ENCODE measurements at places on chromosomes 12 and 14.

DNA sequence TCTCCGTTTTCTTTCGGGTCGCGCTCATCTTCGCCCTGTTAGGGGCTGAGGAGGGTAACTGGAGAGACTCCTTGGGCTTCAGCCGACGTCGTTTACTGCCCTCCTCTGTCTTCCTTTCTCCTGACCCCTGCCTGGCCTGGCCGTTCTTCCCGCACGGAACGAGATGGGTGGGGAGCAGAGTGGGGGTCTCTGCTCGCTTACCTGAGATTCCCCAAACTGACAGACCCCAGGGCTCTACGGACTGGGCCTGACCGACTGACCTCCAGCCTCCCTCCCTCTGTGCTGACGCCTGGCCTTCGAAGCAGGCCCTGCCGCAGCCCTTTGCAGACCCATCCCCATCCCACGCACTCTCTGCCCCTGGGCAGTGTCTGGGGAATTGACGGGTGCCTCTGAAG, 439 bp downstream of the GOLGA5 start:
- peak overlapping the region; percentile 91 for H3K27ac ChIP-seq
- DNase-seq = no peak
- peaks cover 3% of the 10 kb centered on the region for H3K36me3 ChIP-seq
- H3K4me3 ChIP-seq = peak overlapping the region; percentile 94
- no peaks in the 10 kb centered on the region for H3K27me3 ChIP-seq

DNA sequence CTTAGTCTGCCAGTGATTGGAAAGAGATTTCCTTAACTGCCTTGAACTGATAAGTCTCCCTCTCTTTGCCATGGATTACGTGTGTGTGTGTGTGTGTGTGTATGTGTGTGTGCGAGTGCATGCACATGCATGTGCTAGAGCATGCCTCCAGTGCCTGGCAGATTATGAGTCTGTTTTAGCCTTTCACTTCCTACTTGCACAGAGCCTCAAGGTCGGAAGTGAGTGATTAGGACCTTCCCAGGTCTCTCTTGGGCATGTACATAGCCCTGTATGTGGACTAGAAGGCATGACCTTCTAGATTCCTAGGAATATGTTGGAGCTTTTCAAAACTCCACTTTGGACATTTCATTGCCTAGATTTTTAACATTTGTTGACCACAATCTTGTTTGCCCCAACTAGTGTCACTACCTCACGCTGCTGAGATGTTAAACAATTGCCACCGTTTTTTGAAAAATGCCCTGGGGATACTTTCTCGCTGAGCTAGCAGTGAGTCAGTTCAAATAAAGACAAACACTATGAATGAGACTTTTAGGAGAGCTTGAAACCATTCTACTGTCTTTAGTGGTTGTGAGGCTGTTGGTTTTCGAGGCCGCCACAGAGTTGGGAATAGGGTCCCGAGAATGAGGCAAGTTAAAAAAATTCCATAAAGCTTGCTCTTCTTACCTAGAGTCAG, 28.2 kb downstream of the KIAA0586 start:
- H3K27me3 ChIP-seq = no peaks in the 10 kb centered on the region
- DNase-seq = no peak
- H3K4me3 ChIP-seq = no peak overlapping the region
- H3K27ac ChIP-seq = peak overlapping the region; percentile 22
- peaks cover 2% of the 10 kb centered on the region for H3K36me3 ChIP-seq

GRCh38 chr14:74401504-74402241, 24.3 kb downstream of the SYNDIG1L start:
- H3K27ac ChIP-seq = peak overlapping the region; percentile 56
- no peaks in the 10 kb centered on the region for H3K36me3 ChIP-seq
- H3K27me3 ChIP-seq = no peaks in the 10 kb centered on the region
- no peak for DNase-seq
- peaks cover 23% of the 10 kb centered on the region for H3K4me1 ChIP-seq
- H3K4me3 ChIP-seq = no peak overlapping the region

DNA sequence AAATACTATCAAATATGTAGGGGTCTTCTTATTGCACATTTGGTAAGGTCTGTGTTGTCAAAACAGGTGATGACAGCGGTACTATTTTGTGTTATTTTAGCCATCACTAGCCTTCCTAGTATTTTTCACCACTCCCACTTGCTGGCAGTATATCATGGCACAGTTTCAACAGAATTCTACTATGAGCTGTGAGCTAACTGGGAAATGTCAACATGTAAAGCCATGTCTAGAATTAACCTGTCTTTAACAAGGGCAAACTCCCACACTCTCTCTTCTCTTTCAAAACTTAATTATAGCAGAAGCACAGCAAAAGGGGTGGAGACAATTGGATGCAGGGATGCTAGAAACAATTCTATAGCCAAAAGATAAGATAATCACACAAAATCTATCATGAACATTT, 253.4 kb downstream of the PAX9 start:
- no peak overlapping the region for H3K27ac ChIP-seq
- H3K4me3 ChIP-seq = no peak overlapping the region
- no peaks in the 10 kb centered on the region for H3K4me1 ChIP-seq
- no peaks in the 10 kb centered on the region for H3K36me3 ChIP-seq

GRCh38 chr12:110102255-110102654, 21.9 kb upstream of the IFT81 start:
- no peak overlapping the region for H3K4me3 ChIP-seq
- H3K27me3 ChIP-seq = no peaks in the 10 kb centered on the region
- DNase-seq = peak; percentile 22
- H3K4me1 ChIP-seq = no peaks in the 10 kb centered on the region
- no peak overlapping the region for H3K27ac ChIP-seq

GRCh38 chr14:69648480-69649451, 37.4 kb downstream of the SUSD6 start:
- DNase-seq = no peak
- no peaks in the 10 kb centered on the region for H3K27me3 ChIP-seq
- H3K36me3 ChIP-seq = no peaks in the 10 kb centered on the region
- H3K4me3 ChIP-seq = no peak overlapping the region
- H3K4me1 ChIP-seq = peaks cover 82% of the 10 kb centered on the region

- H3K27ac ChIP-seq = no peak overlapping the region
- H3K4me3 ChIP-seq = no peak overlapping the region
- no peaks in the 10 kb centered on the region for H3K27me3 ChIP-seq
- H3K4me1 ChIP-seq = no peaks in the 10 kb centered on the region
- no peaks in the 10 kb centered on the region for H3K36me3 ChIP-seq
Observed at GRCh38 chr12:60501124-60501729, 905.4 kb downstream of the SLC16A7 start.

- H3K36me3 ChIP-seq = no peaks in the 10 kb centered on the region
- DNase-seq = no peak
- no peaks in the 10 kb centered on the region for H3K4me1 ChIP-seq
- no peak overlapping the region for H3K27ac ChIP-seq
- no peak overlapping the region for H3K4me3 ChIP-seq
Observed at GRCh38 chr14:94043756-94044475, 17.8 kb downstream of the OTUB2 start.

DNA sequence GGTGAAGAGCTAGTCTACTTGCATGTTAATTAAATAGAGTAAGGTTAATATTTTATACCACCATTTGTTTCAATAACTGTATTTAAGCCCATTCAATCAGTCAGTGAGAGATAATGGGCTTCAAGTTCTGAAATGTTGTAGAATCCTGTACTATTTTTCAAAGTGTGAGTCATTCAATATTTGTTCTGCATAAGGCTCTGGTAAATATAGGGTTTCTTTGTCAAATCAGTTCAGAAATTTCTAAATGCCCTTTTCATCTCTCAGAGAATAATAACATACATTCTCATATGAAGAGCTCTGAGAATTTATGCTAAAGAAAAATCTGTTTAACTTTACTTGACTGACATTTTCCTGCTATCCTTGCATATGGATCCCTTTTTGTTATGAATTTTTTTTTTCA, 493.3 kb downstream of the TMTC2 start:
- no peak overlapping the region for H3K4me3 ChIP-seq
- H3K27ac ChIP-seq = no peak overlapping the region
- H3K36me3 ChIP-seq = no peaks in the 10 kb centered on the region
- H3K4me1 ChIP-seq = no peaks in the 10 kb centered on the region
- no peaks in the 10 kb centered on the region for H3K27me3 ChIP-seq
- DNase-seq = no peak

DNA sequence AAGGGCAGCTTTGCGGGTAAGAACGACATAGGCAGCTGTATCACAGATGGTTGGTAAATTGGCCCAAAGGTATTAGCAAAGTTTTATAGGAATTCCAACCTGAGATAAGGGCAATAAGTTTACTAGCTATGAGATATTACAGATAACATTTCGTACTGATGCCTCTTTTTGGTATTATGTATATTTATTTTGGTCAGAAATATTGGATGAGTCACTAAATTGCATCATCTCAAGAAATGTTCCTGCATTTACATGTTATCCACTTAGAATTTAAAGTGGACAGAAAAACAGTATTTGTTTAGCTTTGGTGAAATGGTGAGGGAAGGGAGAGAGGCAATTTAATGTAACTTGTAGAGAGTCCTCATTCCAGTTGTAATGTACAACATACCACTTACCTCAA, 65.1 kb upstream of the PZP start:
- H3K27me3 ChIP-seq = no peaks in the 10 kb centered on the region
- DNase-seq = no peak
- no peaks in the 10 kb centered on the region for H3K4me1 ChIP-seq
- no peak overlapping the region for H3K27ac ChIP-seq
- no peaks in the 10 kb centered on the region for H3K36me3 ChIP-seq

DNA sequence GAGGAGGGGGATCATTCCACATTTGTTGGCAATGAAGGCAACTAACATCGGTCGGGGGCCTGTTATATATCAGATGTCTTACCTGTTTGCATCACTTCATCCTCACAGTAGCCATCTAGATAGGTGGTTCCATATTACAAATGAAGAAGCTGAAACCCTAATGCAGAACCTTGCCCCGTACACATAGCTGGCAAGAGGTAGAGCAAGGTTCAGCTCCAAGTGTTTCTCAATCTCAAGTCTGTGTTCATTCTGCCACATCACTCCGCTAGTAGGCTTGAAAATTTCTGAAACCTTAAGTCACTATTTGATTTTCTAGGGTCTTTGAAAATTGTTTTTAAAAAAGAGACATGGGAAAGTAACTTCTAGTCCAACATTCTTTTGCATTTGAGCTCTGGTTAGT, 17.0 kb downstream of the AVPR1A start:
- no peaks in the 10 kb centered on the region for H3K36me3 ChIP-seq
- H3K27ac ChIP-seq = no peak overlapping the region
- DNase-seq = no peak

DNA sequence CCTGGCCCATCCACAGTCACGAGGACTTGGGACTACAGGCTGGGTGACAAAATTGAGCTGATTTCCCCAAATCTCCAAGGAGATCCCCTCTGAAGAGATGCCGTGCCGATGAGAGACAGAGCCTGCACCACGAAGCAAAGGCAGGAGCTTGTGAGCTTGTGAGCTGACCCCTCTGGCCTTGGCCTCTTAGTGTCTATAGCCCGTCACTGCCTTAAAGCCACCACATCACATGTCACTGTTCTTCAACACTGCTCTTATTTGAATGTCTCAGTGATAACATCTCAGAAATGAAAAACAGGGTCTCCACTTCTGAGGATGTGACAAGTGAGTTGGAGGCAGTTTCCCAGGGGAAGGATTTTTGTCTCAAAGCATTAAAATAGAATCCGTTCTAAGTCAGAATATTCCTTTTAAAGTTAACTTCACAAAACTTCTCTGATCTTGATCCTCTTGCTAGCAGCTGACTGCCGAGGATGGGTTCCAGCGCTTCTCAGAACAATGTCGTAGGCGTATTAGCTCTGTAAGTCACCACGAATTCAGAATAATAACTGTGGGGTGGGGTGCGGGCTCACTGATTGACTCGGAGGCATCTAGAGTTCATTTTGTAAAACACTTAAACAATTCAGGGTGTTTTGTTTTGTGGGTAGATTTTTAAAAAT, 37.5 kb downstream of the CHST11 start:
- DNase-seq = no peak
- peak overlapping the region; percentile 15 for H3K27ac ChIP-seq
- H3K36me3 ChIP-seq = no peaks in the 10 kb centered on the region
- peaks cover 12% of the 10 kb centered on the region for H3K4me1 ChIP-seq

GRCh38 chr12:15520844-15521243, 198.5 kb downstream of the PTPRO start:
- H3K4me1 ChIP-seq = no peaks in the 10 kb centered on the region
- no peak for DNase-seq
- H3K4me3 ChIP-seq = no peak overlapping the region
- H3K36me3 ChIP-seq = no peaks in the 10 kb centered on the region
- H3K27me3 ChIP-seq = no peaks in the 10 kb centered on the region

- DNase-seq = no peak
- H3K27me3 ChIP-seq = no peaks in the 10 kb centered on the region
- H3K27ac ChIP-seq = no peak overlapping the region
- H3K4me1 ChIP-seq = no peaks in the 10 kb centered on the region
Observed at GRCh38 chr12:57902478-57902969, 38.8 kb upstream of the ATP23 start.

GRCh38 chr14:91323671-91324605, 79.4 kb upstream of the GPR68 start:
- peak overlapping the region; percentile 30 for H3K4me3 ChIP-seq
- no peaks in the 10 kb centered on the region for H3K27me3 ChIP-seq
- DNase-seq = peak; percentile 94
- peaks cover 16% of the 10 kb centered on the region for H3K4me1 ChIP-seq

- H3K4me1 ChIP-seq = peaks cover 13% of the 10 kb centered on the region
- no peak overlapping the region for H3K4me3 ChIP-seq
- H3K27me3 ChIP-seq = no peaks in the 10 kb centered on the region
- no peak for DNase-seq
- no peaks in the 10 kb centered on the region for H3K36me3 ChIP-seq
Observed at GRCh38 chr12:92332552-92332951, 186.9 kb upstream of the BTG1 start.

DNA sequence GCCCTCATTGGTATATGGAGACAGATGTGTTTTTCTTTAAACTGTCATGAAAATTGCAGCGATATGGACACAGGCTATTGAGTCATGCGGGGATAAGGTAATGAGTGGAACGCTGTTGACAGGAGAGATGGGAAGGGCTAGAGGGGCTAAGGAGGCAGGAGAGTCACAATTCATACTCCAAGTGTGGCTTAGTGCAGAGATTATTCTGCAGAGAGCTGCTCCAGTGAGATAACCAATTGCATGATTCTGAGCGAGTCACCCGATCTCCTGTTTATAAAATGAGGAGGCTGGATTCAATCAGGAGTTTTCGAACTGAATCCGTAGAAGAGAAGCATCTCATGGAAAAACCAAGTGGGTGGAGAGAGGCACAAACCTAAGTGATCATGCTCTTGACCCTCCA, 106.4 kb upstream of the PLEKHG7 start:
- no peaks in the 10 kb centered on the region for H3K27me3 ChIP-seq
- H3K4me3 ChIP-seq = no peak overlapping the region
- no peaks in the 10 kb centered on the region for H3K36me3 ChIP-seq
- H3K27ac ChIP-seq = no peak overlapping the region
- peaks cover 3% of the 10 kb centered on the region for H3K4me1 ChIP-seq

DNA sequence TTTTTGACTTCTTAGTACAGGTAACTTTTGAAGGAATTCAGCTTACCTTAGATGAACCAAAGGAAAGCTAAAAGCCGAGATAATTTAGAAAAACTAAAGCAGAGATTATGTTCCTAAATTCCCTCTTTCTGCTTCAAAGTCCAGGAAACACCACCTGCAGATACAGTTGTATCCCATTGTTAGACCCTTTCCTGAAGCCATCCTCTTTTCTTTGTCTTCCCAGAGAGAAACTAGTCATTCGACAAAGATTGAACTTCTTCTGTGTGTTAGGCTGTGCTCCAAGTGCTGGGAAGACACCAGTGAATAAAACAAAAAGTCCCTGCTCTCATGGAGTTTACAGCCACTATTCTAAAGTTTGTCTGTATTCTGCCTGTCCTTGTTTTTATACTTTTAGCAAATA, 29.3 kb downstream of the PPM1A start:
- peaks cover 6% of the 10 kb centered on the region for H3K36me3 ChIP-seq
- no peak for DNase-seq
- no peak overlapping the region for H3K4me3 ChIP-seq
- H3K4me1 ChIP-seq = peaks cover 15% of the 10 kb centered on the region
